Activated CD4-positive, alpha-beta T cell treated with anti-CD3 and anti-CD28 coated beads, Interleukin-2, amount 10 ng/mL, durations not matched to agents 24 days and 14 days (primary cell): ENCODE measurements at places on chromosomes 1 and 21.

DNA sequence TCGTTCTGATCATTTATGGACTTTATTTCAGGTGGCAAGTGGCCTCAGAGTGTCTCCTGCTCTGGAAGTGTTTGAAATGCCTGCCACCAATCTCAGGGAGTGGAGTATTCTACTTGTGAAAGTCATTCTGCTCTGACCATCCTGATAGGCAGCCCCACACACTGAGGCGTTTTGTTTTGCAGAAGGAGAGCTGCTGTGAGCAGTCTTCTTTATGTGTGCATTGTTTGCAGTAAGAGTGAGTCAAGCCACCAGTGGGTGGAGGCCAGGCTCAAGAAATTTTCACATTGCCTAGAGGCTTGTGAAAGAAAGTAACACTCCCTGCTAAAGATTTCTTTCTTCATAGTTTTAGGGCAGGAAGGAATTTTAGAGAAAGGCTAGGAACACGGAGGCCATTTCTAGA lies 204.4 kb downstream of the SLC35F3 start:
- H3K4me1 ChIP-seq: no peaks in the 10 kb centered on the region
- H3K27me3 ChIP-seq: peaks cover 25% of the 10 kb centered on the region
- H3K4me3 ChIP-seq: no peak overlapping the region
- H3K36me3 ChIP-seq: no peaks in the 10 kb centered on the region
- H3K27ac ChIP-seq: no peak overlapping the region
- DNase-seq: no peak

DNA sequence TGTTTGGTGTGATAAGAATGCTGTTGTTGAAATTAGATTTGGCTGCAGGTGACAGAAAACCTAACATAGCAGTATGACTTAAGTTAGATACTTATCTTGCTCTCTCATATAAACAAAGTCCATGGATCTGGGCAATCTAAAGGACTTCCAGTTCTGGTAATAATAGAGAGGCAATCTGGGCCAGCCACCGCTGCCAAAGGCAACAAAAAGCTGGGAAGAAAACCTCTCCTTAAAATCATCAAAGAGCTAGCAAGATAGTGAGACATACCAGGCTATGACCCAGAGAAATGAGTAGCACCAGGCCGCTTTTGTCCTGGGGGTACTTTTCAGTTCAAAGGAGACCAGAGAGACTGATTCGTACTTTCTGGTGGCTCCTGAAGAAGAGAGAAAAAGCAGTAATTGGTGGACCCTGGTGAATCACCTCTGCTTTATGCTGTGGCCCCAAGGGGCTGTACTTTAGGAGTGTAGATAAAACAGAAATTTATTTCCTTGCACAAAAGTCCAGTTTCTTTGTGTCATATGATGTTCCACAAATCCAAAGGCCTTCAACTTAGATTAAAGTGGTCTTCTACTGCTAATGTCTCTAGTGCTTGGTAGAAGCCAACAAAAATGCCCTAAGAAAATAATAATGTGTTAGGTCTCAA lies 125.4 kb downstream of the TBX19 start:
- DNase-seq: no peak
- H3K27ac ChIP-seq: no peak overlapping the region
- no peaks in the 10 kb centered on the region for H3K36me3 ChIP-seq
- H3K27me3 ChIP-seq: no peaks in the 10 kb centered on the region

DNA sequence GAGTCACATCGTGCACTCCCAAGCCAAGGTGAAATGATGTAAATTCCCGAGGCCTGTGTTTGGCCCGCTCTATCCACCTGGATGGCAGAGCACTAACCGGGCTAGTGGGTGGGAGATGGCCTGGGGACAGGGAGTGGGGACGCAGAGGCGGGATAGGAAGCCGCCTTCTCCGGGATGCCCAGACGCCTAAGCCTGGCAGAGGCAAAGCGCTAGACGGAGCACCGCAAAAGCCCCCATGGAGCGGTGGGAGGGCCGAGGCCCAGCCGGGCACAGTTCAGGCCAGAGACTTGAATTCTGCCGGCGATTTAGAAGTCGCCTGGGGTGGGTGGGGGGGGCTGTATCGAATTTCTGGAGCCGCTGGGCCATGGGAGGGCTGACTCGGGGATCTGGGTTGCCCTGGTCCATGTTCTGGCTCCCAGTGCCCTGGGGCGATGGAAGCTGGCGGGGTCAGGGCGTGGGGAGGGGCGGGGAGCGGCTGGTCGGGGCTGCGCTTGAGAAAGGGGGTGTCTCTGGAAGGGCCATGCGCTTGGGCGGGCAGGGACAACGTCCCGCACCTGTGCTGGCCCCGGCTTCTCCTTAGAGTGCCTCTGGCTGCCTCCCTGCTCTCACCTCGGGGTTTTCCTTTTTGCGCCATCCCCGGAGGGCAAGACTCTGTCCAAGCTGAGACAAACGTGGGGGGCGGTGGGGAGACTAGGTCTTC lies 28.0 kb downstream of the KIAA2013 start:
- H3K4me1 ChIP-seq: no peaks in the 10 kb centered on the region
- no peak overlapping the region for H3K27ac ChIP-seq
- no peak for DNase-seq
- peaks cover 44% of the 10 kb centered on the region for H3K27me3 ChIP-seq
- no peaks in the 10 kb centered on the region for H3K36me3 ChIP-seq

GRCh38 chr1:215650446-215651149 lies 83.5 kb downstream of the KCTD3 start:
- no peak overlapping the region for H3K27ac ChIP-seq
- H3K4me3 ChIP-seq: no peak overlapping the region
- no peak for DNase-seq
- no peaks in the 10 kb centered on the region for H3K4me1 ChIP-seq

DNA sequence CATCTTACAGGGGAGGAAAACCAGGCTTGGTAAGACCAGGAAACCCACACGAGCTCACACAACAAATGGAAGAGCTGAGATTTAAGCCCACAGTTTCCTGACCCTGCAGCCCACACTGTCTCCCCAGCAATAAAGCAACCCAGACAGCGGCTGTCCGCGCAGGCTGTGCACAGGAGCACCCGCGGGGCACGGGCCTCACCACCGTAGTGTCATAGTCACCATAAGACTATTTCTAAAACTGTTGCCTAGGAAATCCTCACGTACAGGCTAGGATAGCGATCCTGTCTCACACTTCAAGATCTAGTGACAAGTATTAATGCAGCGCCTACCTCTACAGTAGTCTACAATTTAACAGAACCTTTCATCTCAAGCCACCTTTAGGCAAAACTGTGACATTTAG lies 54.0 kb upstream of the SYT6 start:
- no peak for DNase-seq
- H3K27ac ChIP-seq: no peak overlapping the region
- H3K27me3 ChIP-seq: peaks cover 28% of the 10 kb centered on the region
- H3K36me3 ChIP-seq: no peaks in the 10 kb centered on the region
- H3K4me1 ChIP-seq: no peaks in the 10 kb centered on the region

DNA sequence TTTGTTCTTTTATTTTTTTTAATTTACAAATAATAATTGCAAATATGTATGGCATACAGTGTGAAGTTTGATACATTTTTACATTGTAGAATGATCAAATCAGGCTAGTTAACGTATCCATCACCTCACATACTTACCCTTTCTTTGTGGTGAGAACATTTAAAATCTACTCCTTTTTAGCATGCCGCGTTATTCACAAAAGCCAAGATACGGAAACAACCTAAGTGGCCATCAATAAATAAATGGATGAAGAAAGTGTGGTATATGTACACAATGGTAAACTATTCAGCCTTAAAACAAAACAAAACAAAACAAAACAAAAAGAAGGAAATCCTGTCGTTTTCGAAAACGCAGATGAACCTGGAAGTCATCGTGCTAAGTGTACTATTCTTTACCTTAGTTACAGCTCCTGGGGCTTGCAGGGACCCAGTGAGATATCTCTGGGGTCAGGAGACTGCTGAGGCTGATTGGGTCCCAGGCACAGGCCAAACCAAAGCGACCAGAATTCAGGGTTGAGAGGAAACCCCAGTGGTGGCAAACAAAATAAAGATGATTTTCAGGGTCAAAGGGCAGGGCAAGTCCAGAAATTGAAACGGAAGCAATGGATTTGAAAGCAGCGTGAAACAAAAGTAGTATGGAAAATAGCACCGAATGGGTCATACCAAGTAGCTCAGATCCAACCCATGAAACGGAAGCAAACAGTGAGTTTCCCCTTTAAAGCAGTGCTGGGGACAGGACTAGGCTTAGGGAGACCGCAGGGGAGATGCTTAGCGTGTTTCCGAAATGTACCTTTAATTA lies 188.2 kb downstream of the PLPP3 start:
- H3K27ac ChIP-seq: no peak overlapping the region
- no peak overlapping the region for H3K4me3 ChIP-seq
- no peak for DNase-seq

- H3K27me3 ChIP-seq: no peaks in the 10 kb centered on the region
- H3K27ac ChIP-seq: peak overlapping the region; percentile 84
- peaks cover 8% of the 10 kb centered on the region for H3K36me3 ChIP-seq
- peak overlapping the region; percentile 88 for H3K4me3 ChIP-seq
- no peak for DNase-seq
These were observed 570 bp upstream of the PEX10 start for GRCh38 chr1:2412773-2413494.

DNA sequence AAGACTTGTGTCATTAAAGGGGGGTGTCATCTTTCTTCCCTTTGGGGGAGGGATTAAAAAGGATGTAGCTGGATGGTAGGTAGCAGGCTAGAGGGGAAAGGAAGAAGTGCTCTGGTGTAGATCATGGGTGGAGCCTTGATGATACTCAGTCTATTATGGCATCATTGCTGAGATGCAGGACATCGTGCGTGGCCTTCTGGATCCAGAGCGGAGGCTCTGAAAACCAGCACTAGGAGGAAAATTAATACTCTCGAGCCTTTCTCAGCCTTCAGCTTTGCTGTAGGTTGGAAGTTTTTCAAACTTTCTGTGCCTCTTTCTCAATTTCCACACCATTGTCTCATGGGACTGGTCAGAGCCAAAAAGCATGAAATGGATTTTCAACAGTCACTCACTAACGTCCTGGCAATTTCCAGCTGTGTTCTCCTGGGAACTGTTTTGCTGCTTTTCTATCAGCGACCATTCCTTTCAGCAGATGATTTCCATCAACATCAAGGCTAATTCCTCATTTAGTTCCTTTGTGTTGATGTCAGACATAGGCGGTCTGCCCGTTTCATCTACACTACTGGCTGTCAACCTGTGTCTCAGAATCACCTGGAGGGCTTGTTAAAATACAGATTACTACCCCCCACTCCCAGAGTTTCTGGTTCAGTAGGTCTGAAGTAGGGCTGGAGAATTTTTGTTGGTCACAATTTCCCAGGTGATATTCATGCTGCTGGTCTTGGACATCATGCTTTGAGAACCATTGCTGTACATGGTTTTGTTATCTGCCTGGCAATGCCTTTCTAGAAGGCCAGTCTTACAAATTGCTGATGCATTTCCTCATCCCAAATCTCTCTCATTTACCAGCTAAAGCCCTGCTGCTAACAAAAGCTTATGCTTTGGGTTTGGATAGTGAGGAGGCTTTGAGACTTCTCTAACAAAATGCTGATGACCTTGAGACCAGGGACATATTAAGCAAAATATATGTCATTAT lies 7.7 kb downstream of the CACNA1E start:
- no peaks in the 10 kb centered on the region for H3K36me3 ChIP-seq
- H3K27me3 ChIP-seq: peaks cover 51% of the 10 kb centered on the region
- H3K4me1 ChIP-seq: no peaks in the 10 kb centered on the region
- no peak overlapping the region for H3K27ac ChIP-seq
- DNase-seq: no peak

DNA sequence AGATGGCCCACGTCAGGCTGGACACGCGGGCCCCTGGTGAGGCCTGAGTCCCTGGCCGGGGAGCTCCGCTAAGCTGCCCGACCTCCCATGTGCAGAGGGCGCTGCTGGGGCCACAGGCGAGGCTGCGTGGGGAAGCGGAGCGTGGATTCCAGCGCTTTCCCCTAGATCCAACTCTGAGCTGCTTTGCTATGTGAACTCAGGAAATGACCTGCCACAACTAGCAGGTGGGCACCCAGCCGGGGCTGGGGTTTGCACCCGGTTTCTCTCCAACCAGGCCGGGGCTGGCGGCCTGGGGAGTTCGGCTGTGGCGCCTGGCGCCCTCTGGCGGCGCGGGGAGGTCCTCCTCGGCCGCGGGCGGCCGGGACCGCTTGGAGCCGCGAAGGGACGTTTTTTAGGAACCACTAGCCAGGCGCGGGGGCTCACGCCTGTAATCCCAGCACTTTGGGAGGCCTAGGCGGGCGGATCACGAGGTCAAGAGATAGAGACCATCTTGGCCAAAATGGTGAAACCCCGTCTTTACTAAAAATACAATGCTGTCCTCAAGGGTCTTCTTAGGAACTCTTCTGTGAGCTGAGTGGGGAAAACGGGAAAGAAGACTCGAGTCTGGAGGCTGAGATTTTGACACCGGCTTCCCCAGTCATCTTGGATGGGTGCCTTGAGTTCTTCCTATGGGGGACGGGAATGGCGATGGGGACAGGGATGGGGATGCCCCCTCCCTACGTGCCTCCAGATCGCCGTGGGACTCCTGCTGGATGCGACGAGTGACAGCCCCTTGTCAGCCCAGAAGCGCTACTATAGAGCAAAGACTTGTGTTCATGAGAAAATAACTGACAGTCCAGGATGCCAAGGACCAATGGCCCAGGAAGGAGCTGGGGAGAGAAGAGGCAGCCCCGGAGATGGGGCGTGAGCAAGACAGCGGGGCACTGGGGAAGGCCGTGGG lies 12.6 kb downstream of the PYCR2 start:
- DNase-seq: peak; percentile 93
- H3K27ac ChIP-seq: no peak overlapping the region
- peaks cover 2% of the 10 kb centered on the region for H3K36me3 ChIP-seq
- no peak overlapping the region for H3K4me3 ChIP-seq

DNA sequence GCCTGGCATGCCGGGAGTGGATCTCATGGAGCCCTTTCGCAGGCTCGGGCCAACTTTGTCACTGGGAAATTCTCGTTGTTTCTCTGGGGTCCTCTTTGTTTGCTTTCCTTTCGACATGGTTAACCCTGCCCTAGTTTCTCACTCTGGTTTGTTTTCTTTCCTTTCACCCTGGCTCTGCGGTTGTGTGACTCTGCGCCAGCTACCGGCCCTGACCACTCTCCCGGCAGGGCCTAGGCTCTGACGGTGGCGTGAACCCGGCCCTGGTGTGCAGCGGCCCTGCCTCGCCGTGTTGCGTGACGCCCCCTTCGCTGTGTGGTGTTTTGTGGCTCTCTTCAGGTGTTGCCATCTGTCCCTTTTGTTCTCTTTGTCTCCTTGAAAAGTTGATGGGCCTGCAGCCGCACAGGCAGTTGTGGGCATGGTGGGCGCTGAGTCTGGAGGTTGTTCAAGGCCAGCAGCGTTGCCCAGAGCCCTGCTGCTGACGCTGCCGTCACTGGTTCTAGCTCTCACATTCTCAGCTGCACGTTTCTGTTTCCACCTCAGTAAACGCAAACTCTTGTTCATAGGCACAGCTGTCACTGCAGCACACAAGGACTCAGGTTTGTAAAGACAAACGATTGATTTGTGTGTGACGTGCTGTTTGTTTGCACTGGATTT lies 64.6 kb upstream of the DIP2A start:
- no peaks in the 10 kb centered on the region for H3K4me1 ChIP-seq
- H3K36me3 ChIP-seq: peaks cover 22% of the 10 kb centered on the region
- no peak for DNase-seq
- no peak overlapping the region for H3K27ac ChIP-seq
- no peak overlapping the region for H3K4me3 ChIP-seq

GRCh38 chr1:246214708-246215509 lies 292.2 kb downstream of the SMYD3 start:
- H3K4me1 ChIP-seq: no peaks in the 10 kb centered on the region
- no peaks in the 10 kb centered on the region for H3K27me3 ChIP-seq
- no peak overlapping the region for H3K27ac ChIP-seq
- no peaks in the 10 kb centered on the region for H3K36me3 ChIP-seq
- no peak overlapping the region for H3K4me3 ChIP-seq
- no peak for DNase-seq
